ENCODE measurements at places on chromosomes 7 and 10.

- no peak for DNase-seq
Observed at GRCh38 chr10:5813341-5814109, at the start of gene GDI2. Gene GDI2 (minus strand): TSS chr10:5813434. CDS start chr10:5813258, 176 bp downstream.

- no peak for DNase-seq
Observed at GRCh38 chr10:36624551-36625100, 500.8 kb upstream of the ANKRD30A start.

DNA sequence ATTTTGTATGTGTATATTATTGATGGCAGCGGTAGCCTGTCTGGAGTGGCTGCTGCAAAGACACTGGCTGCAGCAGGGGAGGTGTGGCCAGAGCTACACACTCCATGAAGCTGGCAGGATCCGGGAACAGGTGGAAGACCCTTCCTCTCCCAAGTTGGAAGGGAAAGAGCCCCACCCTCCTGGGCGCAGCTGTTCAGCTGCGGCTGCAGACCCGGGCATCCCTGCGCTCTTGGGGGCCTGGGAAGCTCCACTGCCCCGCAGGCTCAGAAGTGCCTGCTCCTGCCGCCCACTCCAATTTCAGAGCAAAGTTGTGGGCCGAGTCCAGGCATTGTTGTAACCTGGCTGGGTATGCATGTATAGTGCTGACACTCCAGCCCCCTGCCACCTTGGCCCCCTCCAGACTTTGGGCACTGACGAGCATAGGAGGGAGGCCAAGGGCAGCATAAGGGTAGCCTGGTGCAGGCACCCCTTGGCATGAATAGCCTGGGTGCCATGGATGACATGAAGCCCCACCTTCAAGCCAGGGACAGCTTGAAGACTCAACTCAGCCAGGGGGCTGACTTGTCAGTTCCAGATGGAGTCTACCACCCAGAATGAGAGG is 90.7 kb upstream of the TMEM168 start:
- no peak for DNase-seq

- DNase-seq = peak; percentile 73
Observed at GRCh38 chr10:69397972-69398371, 18.7 kb downstream of the TACR2 start.

DNA sequence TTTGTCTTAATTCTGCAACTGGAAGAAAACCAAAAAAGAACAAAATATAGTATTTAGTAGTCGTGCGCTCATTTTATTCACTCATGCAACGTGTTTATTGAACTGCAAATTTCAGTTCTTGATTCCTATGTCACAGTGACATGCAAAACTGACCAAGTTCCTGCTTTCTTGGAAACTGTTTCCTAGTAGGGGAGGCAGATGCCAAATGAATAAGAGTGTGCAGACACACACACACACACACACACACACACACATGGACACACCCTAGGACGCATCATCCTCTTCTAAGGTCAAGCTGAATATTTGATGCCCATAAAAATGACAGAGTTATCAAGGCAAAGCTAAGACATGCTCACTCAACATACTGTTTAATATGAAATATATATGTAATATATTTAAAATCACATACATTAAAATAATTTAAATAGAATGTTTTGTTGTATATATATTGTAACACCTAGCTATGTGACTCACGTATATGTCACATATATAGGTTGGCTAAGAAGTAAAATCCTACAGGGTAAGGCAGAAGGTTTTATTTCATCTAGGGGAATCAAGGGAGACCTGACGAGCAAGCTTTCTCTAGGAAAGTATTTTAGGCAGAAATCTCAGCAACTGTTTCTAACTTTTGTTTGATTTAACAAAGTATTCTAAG is 79.6 kb downstream of the SVIL start:
- DNase-seq = no peak

DNA sequence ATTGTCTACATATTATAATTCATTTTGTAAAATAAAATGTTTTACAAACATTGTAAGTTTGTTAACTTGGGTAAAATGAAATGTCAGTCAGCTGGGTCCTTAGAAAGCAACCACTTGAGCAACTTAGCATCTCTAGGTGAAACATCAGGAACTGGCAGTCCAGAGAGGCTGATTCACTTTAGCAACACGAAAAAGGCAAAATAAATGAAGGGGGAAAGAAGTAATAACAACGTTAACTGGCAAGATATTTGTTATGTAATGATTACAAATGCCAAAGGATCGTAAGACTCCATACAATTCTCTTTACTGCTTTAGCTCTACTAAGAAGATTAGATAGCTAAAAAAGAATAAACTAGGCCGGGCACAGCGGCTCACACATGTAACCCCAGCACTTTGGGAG is 5.0 kb downstream of the PDZD8 start:
- DNase-seq = no peak

DNA sequence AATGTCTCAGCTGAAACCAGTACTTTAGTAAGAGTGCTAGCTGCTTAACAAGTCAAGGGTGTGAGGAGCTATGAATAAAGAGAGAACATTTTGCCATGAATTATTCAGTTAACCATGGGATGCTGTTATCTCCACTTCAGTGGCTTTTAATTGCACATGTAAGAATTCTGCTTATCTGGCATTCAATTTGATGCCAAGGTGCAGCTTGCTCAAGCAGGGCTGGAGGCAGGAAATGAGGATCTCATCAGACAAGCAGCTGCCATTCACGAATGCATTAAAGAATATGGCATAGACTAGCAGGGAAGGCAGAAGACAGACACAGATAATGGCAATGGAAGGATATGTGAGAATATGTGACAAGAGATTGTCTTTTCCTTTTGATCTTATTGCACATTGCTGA is 697.8 kb downstream of the NRG3 start:
- DNase-seq = no peak

GRCh38 chr10:123101872-123102271 is 33.9 kb upstream of the HMX3 start:
- DNase-seq = no peak

DNA sequence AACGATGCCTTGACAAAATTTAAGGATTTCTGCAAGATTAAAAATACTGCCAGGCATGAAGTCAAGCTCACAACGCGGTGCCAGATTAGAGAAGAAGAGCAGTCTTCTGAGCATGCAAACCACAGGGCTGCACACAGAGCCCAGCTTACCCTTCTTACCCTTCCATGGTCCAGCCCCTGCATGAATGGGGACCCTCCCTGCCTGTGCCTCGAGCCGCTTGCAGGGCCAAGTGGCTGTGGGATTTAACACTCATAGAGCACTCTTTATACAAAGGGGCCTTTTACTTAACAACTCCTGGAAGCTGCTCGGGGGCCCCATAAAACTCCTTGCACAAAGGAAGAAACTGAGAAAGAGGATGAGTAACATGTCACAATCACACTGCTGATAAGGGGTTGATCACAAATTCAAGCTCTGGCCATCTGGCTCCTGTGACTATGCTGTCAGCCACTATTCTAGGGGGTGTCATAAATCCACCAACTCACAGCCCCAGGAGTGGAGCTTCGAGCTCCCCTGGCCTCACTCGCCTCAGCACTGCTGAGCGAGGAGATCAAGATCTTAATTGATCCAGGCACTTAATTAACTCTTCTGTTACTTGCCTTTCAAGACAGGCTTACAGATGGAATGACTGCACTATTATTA is 514.8 kb downstream of the TNS3 start:
- DNase-seq = no peak

DNA sequence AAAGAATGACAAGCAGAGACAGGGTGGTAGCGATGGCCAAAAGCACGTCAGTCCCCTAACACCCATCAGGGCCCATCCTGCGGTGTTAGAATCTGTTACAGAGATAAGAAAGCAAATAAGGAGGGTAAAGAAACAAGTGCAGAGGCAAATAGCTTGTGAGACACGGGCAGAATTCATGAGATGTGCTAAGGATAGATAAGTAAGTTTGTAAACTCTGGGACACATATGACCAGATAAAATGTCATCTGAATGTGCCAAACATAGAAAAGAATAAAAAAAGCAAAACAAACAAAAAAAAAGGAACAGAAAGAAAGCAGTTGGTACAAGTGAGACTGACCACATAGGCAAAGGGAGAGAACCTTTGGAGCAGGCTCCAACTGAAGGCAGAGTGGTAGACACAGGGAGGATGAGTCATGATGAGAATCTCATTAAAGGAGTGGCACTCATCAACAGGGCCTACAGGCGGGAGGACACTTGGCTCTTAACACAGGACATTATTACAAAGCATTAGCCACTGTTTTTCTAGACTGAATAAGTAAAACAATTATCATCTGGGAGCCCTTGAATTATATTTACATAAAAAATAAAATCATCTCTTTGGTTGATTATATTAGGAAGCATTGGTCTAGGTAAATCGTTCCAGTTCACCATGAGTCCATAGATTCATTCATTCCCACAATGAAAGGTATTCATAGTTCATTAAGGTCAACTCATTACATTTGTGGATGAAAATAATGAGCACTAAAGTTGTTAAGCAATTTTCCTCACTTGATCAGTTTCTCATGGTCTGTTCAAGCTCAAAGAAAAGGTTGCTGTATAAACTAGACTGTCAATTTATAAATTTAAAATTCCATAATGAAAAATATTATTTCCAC is 21.5 kb upstream of the EPHB6 start:
- no peak for DNase-seq

GRCh38 chr7:20408467-20408826 is 77.7 kb downstream of the ITGB8 start:
- peak; percentile 48 for DNase-seq

GRCh38 chr10:625333-625696 is 64.2 kb downstream of the DIP2C start:
- no peak for DNase-seq

GRCh38 chr10:117502421-117503243 is 39.9 kb upstream of the EMX2 start:
- DNase-seq = no peak

DNA sequence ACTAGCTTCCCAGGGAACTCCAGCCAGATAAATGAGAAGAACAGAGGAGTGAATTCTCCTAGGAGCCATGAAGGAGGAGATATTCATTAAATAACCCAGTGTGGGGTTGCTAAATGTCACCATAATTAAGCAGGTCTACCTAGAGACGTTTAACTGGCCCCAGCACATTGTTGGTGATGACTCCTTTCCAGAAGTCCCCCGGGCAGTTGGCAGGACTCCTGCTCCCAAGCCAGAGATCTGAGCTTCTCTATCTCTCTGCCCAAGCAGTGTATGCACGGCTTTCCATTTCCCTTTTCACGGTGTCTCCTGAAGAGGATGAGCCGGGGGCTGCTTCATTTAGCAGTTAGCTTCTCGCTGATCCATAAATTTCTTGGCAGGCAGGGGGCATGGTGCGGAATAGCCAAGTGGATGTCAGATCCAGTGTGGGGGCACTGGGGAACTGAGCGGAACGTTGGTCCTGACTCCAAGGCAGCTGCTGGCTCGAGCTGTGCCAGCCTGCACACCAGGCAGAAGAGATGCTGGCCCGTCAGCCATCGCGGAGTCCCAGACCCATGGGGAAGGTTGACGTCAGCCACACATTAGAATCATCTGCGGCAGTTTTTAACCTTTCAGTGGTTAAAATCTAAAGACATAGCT is 142.0 kb upstream of the NPY start:
- DNase-seq = no peak

Data from SK-N-MC (cell line).